Left lung (tissue), 14 donors: ENCODE measurements at places on chromosomes 5 and 9. TPM values are rescaled to one million over a fixed set of nuclear protein-coding genes. Genes with fewer than 3 reads are reported as not detected.

Gene CYLC2
- not detected for total RNA-seq

Gene SNCB
- not detected for total RNA-seq

Gene SGTB
- total RNA-seq: 22.6 TPM

Gene CER1
- not detected for total RNA-seq

Gene ROPN1L
- 9.5 TPM for total RNA-seq

Gene ABL1
- 55.6 TPM for total RNA-seq

Gene MOB3B
- 13.6 TPM for total RNA-seq

- no peak overlapping the region for H3K27ac ChIP-seq
- H3K27me3 ChIP-seq: no peaks in the 10 kb centered on the region
- no peak overlapping the region for H3K4me3 ChIP-seq
- H3K36me3 ChIP-seq: no peaks in the 10 kb centered on the region
Measured at GRCh38 chr9:4852419-4852818, 59.7 kb downstream of the RCL1 start.

DNA sequence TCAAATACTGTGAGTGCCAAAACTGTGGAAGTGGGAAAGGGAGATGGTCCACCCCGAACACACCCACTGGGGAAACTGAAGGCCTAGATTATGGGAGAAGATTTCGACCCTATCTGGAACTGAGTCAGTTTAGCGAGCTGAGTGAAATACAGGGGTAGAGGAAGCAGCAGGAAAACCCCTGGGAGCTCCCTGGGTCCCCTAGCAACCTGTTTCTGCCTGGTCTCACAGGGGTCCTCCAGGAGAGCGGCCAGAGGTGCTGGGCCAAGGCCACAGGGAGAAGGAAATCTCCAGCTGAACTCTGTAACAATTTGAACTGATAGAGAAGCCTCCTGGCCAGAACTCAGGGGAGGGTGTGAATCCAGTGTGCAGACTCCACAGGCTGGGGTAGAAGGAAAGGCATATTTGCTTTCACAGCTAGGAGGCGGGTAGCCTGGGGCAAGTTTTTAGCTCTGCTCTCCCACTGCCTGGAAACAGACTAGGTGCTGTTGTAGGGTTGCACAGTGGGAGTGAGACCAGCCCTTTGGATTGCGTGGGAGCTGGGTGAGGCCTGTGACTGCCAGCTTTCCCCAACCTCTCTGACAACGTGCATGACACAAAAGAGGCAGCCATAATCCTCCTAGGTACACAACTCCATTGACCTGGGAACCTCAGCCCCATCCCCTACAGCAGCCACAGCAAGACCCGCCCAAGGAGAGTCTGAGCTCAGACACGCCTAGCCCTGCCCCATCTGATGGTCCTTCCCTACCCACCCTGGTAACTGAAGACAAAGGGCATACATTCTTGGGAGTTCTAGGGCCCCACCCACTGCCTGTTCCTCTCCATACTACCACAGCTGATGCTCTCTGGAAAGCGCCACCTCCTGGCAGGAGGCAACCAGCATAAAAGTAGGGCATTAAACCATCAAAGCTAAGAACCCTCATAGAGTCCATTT, 78.8 kb upstream of the GPBP1 start:
- DNase-seq: no peak
- no peaks in the 10 kb centered on the region for H3K36me3 ChIP-seq
- no peak overlapping the region for H3K27ac ChIP-seq
- no peak overlapping the region for H3K4me3 ChIP-seq
- H3K27me3 ChIP-seq: no peaks in the 10 kb centered on the region

GRCh38 chr5:87081511-87082372, 185.9 kb upstream of the RASA1 start:
- no peaks in the 10 kb centered on the region for H3K27me3 ChIP-seq
- DNase-seq: no peak
- H3K4me3 ChIP-seq: no peak overlapping the region

GRCh38 chr5:157067005-157067404, 8.1 kb upstream of the HAVCR1 start:
- H3K27me3 ChIP-seq: no peaks in the 10 kb centered on the region
- H3K4me3 ChIP-seq: no peak overlapping the region
- DNase-seq: no peak
- H3K27ac ChIP-seq: no peak overlapping the region
- no peaks in the 10 kb centered on the region for H3K36me3 ChIP-seq
- no peaks in the 10 kb centered on the region for H3K4me1 ChIP-seq

- no peak overlapping the region for H3K27ac ChIP-seq
- H3K27me3 ChIP-seq: no peaks in the 10 kb centered on the region
- H3K36me3 ChIP-seq: no peaks in the 10 kb centered on the region
- H3K4me1 ChIP-seq: no peaks in the 10 kb centered on the region
- H3K4me3 ChIP-seq: no peak overlapping the region
Measured at GRCh38 chr5:56278335-56278753, 45.2 kb upstream of the ANKRD55 start.

DNA sequence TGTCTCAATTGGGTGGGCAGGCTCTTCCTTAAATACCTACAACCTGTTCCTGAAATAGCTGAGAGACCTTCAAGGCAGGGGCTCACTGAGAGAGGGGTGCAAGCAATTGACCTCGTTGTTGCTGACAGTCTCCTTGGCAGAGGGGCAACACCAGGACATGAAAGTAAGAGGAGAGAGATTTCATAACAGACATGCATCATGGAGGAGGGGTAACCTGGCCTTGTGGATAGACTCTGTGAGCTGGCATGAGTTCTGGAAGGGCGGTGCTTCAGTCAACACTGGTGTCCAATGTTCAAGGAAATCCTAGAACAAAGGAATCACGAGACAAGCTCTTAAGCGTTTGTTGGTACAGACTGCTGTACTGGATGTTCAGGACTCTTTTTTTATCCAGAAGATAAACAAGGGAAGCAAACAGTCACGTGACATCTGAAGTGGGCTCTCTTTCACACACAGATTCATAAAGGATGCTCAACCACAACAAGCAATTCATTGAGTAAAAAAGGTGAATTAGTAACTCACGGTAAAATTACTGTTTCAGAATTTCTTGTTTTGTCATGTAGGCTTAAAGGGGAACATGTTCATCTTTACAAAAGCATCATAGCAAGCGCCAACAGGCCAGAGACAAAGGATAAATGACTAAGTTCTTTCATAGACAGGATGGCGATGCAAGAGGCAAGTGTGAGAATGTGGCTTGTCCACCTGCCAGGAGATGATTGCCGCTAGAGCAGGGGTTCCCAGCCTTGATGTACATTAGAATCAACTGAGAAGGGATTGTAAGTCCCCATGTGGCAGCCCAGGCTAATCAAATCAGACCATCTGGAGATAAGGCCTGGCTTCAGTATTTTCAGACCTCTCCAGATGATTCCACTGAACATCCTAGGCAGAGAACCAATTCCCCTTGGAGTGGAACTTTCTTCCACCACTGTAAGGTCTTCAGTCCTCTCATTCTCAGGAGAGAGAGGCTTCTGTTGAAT, 20.7 kb downstream of the ANKRA2 start:
- no peaks in the 10 kb centered on the region for H3K36me3 ChIP-seq
- no peaks in the 10 kb centered on the region for H3K27me3 ChIP-seq
- peak overlapping the region; percentile 13 for H3K27ac ChIP-seq

- no peaks in the 10 kb centered on the region for H3K27me3 ChIP-seq
- no peak for DNase-seq
- H3K27ac ChIP-seq: no peak overlapping the region
Measured at GRCh38 chr5:72021651-72022357, 85.5 kb upstream of the MAP1B start.

DNA sequence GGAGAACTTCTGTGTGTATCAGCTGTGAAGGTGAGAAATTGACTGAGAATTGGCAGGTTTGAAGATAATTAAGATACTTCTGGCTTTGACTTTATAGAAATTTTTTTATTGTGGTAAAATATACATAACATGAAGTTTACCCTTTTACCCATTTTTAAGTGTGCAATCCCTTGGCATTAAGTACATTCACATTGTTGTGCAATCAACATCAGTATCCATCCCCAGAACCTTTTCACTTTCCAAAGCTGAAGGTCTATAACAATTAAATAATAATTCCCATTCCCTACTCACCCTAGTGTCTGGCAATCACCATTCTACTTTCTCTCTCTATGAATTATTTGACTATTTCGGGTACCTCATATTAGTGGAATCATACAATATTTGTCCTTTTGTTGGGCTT, 69.9 kb downstream of the ACTBL2 start:
- H3K36me3 ChIP-seq: no peaks in the 10 kb centered on the region
- DNase-seq: no peak
- H3K4me1 ChIP-seq: no peaks in the 10 kb centered on the region
- no peak overlapping the region for H3K27ac ChIP-seq

GRCh38 chr9:134895908-134896833, 15.6 kb downstream of the FCN2 start:
- no peak overlapping the region for H3K4me3 ChIP-seq
- H3K4me1 ChIP-seq: peaks cover 10% of the 10 kb centered on the region
- no peaks in the 10 kb centered on the region for H3K36me3 ChIP-seq
- H3K27me3 ChIP-seq: no peaks in the 10 kb centered on the region
- H3K27ac ChIP-seq: no peak overlapping the region
- peak; percentile 61 for DNase-seq

DNA sequence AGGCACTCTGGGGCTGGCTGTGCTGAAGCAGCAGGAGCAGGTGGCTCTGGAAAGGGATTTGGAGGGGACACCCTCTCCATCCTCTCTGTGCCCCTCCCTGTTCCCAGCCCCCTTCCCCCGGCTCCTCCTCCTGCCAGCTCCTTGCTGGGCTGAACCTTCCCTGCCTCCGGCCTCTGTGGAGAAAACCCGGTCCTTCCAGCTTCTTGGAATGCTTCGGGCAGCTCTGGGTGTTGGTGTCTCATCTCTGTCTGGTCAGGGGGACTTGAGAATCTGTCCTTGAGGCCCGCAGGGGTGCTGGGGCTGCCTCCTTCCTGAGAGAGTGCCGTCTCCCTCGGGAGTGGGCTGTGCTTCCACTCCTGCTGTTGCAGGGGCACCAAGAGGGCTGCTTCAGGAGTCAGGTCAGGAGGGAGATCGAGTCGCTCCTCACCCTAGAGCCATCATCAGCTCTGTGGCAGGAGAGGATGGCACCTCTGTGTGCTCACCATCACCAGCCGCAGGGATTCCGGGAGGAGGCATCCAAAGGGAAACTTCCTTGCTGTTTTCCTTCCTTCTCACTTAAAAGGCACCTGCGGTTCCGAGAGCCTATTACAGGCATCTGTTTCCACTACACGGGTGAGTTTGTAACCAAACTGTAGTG, 30.6 kb downstream of the NDUFS6 start:
- H3K27me3 ChIP-seq: peaks cover 58% of the 10 kb centered on the region
- no peaks in the 10 kb centered on the region for H3K4me1 ChIP-seq
- DNase-seq: no peak
- no peak overlapping the region for H3K27ac ChIP-seq
- no peaks in the 10 kb centered on the region for H3K36me3 ChIP-seq

DNA sequence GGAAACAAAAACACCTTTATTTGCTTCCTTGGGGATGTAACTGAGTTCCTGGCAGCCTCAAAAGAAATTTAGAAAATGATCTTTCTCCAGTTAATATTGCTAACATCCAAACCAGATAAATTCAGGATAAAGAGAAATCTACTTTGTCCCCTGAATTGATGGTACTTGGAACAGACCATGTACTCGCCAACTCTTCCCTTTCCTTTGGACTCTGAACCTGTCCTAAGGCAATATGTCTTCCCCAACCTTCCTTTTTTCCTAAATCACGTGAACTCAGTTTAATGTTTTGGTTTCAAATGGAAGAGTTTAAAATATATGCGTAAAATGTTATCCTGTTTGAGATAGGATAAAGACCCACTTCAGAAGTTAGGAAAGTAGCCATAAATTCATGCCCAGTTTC, 28.0 kb downstream of the ACO1 start:
- no peaks in the 10 kb centered on the region for H3K36me3 ChIP-seq
- H3K27ac ChIP-seq: no peak overlapping the region
- no peaks in the 10 kb centered on the region for H3K4me1 ChIP-seq
- no peaks in the 10 kb centered on the region for H3K27me3 ChIP-seq
- H3K4me3 ChIP-seq: no peak overlapping the region
- DNase-seq: no peak

GRCh38 chr5:176562189-176562588, 13.0 kb downstream of the CDHR2 start:
- no peak for DNase-seq
- no peak overlapping the region for H3K27ac ChIP-seq

GRCh38 chr5:53405396-53405795, 75.0 kb upstream of the FST start:
- H3K36me3 ChIP-seq: no peaks in the 10 kb centered on the region
- no peaks in the 10 kb centered on the region for H3K27me3 ChIP-seq
- no peak overlapping the region for H3K27ac ChIP-seq
- no peak for DNase-seq
- H3K4me3 ChIP-seq: no peak overlapping the region

DNA sequence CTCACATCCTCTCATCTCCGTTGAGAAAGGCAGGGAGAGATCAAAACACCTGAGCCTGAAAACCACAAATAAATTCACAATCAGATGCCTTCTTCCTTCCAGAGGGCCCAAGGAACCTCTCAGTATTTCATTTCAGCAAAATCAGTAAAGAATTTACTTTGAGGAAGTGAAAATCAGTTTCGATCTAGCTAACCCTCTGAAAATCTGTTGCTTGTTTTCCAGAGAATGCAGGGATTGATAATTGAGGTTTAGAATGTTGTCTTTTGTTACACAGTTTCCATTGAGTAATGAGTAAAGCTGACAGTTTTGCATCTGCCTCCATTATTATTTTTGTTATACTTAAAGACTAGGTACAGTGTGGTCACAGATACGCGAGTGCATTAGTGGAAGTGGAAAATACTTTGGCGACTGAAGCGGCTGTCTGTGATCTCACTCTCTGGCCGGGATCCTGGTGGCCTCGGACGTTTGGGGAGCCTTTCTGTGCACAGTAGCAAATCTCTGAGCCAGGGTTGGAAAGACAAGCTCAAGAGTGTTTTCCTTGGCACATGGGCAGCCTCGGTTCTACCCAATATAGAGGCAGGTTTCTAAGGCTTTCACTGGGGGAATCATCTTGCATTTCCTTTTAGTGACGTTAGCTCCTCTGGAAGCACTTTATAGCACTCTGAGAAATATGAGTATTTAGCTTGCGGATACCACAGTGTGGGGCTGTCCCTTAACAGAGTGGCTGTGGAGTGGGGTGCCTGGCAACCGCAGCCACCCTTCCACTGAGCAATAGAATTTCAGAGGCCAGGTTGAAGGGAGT, 32.2 kb upstream of the ANGPTL2 start:
- H3K27me3 ChIP-seq: no peaks in the 10 kb centered on the region
- no peaks in the 10 kb centered on the region for H3K4me1 ChIP-seq
- no peak overlapping the region for H3K27ac ChIP-seq
- H3K4me3 ChIP-seq: no peak overlapping the region

- no peak overlapping the region for H3K27ac ChIP-seq
- DNase-seq: no peak
- no peak overlapping the region for H3K4me3 ChIP-seq
- no peaks in the 10 kb centered on the region for H3K27me3 ChIP-seq
Measured at GRCh38 chr5:115892021-115892420, 50.3 kb downstream of the AP3S1 start.

DNA sequence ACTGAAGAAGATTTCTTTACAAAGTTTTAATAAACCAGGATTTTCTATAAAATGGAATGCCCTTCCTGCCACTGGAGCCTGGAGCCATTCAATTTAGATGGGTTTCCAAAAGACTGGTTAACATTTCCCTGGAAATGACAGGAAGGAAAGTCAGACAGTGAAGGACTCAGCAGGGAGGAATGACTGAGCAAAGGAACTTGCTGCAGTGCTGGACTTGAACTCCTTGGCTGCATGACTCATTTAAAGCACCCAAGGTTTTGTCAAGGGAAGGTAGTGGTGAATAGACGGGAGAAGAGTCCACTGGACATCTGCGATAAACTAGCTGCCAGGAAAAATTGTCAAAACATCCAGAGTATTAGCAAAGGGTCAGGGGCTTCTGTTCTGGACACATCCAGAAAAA, 163.8 kb upstream of the SLC28A3 start:
- H3K4me1 ChIP-seq: no peaks in the 10 kb centered on the region
- H3K36me3 ChIP-seq: no peaks in the 10 kb centered on the region
- DNase-seq: no peak
- H3K27ac ChIP-seq: no peak overlapping the region
